Daoy (cell line): ENCODE measurements at places on chromosomes 5 and 9.

GRCh38 chr5:172415362-172416275, 38.7 kb downstream of the SH3PXD2B start:
- no peak for DNase-seq

GRCh38 chr9:33244137-33244784, 4.3 kb downstream of the SPINK4 start:
- no peak for DNase-seq

GRCh38 chr9:16193066-16193465, 640.2 kb downstream of the CCDC171 start:
- no peak for DNase-seq

DNA sequence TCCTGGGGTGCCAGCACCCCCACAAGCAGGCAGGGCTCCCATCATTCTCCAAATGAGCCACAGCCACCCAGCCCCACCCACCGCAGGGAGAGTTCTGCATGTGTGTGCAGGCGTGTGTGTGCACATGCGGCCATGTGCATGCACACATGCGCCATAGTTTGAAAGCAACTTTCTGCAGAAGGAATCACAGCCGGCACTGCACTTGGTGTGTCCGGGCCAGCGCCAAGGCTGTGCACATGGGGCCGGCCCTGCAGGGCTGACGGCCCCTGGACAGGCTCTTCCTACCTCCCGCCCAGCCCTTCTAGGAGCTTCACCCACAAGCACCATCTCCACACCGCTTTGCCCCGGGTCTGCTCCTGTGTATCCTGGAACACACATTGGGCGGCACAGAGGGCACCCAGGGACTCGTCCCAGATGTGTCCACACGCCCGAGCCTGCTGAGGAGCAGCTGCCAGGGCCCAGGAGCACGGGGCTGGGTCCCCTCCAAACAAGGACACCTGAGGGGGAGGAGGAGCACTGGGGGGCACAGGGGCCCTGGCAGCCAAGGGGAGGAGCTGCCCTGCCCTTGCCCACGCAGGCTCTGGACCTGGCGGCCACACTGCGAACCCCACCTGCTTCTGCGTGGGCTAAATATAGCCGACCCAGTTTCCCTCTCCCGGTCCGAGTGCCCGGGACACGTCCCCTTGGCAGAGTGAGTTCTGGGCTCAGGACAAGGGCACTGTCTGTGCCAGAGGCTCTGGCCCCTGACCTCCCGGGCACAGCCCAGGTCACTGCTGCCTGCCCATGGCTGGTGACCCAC, 19.1 kb downstream of the TPPP start:
- no peak for DNase-seq

- no peak for DNase-seq
Observed at GRCh38 chr5:136425921-136426320, 60.6 kb upstream of the TRPC7 start.

DNA sequence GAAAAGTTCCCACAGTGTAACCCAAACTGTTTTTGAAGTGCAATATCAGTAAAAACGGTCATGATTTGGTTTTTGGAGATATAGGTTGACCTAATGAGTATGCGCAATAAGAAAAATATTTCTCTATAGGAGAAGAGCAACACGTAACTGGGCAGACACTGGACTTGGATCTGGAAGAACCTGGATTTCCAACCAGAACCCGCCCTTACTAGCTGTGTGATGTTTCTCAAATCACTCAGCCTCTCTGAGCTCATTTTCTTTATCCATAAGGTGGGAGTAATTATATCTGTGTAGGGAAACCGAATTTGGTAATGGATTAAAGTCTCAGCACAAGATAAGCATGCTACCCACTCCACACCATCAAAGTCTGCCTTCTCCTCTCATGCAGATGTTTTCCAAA, 169.1 kb downstream of the COL23A1 start:
- DNase-seq: no peak

- no peak for DNase-seq
Observed at GRCh38 chr5:113039934-113040285, 63.3 kb downstream of the DCP2 start.

GRCh38 chr9:81560851-81561732, 128.3 kb downstream of the TLE1 start:
- DNase-seq: peak; percentile 49

- DNase-seq: peak; percentile 80
Observed at GRCh38 chr5:54742417-54742891, 224.9 kb downstream of the SNX18 start.

DNA sequence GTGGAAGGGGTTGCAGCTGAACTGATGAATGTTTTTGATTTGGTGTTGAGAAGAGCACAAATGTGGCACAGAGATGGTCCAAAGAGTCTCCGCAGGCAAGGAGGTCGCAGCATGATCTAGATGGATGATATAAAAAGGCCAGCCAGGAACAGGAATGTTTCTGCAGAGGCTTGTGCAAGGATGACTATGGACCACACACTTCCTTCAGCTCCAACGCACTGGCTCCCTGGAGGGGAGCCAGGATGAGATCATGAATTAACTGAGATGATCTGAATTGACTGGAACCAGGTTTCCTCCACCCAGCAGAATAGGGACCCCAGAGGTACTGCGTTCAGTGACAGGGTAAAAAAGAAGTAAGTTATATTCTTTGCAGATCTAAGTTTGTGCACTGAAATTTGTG, 89.0 kb downstream of the ARSB start:
- DNase-seq: peak; percentile 51

DNA sequence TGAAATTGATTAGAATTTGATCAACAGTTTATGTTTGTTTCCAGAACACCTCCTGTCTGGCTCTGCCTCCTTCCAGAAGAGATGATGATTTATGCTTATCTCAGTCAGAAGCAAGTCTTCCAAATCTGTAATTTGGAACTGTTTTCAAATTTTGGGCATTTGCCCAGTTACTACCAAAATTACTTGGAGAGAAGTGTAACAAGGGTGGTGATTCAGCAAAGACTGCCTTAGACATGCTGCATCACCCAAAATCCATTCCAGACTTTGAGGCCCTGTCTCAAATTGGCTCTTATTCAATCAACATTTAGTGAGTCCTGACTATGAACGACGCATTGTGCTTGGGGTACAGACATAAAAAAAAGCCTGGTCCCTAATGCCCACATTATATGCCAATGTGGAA, 89.4 kb downstream of the SH3TC2 start:
- no peak for DNase-seq
